ENCODE measurements at places on chromosomes 13 and 19.
A peak's percentile ranks its signal among the peaks of the same experiment; 100 is the strongest.

- no peak for DNase-seq
Measured at GRCh38 chr19:29858621-29859020, 46.8 kb downstream of the CCNE1 start.

DNA sequence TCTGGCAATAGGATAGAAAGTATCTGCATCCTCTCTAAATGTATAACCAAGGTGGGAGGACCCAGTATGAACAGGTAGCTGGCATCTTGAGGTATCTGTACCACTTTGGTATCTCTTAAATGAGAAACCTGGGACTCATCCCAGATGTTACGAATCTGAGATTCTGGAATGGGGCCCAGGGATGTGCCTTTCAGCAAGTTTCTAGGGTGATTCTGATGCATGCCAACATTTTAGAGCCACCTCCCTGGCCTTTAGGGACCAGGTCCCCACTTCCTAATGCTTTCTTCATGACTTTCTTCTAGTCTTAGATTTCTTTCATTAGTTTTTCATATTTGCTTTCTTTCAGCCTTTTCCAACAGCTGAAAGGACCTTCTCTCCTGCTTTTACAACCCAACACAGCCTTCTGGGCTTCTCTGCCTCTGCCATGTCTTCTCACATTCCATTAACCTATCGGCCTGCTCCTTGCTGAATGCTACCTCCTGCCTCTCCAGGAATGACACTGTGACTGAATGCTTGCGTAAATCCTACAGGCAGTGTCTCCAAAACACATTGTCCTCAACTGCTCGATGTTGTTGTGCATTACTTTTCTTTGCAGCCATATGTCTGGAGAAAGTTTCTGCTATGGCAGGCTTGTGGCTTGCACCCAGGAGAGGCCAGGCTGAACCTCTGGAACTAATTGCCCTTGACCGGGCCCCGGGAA, 284.0 kb downstream of the DNAJC15 start:
- DNase-seq: no peak

GRCh38 chr13:99572131-99572530, 70.9 kb downstream of the TM9SF2 start:
- DNase-seq: no peak

- DNase-seq: no peak
Measured at GRCh38 chr19:5128251-5128935, 159.5 kb downstream of the KDM4B start.

DNA sequence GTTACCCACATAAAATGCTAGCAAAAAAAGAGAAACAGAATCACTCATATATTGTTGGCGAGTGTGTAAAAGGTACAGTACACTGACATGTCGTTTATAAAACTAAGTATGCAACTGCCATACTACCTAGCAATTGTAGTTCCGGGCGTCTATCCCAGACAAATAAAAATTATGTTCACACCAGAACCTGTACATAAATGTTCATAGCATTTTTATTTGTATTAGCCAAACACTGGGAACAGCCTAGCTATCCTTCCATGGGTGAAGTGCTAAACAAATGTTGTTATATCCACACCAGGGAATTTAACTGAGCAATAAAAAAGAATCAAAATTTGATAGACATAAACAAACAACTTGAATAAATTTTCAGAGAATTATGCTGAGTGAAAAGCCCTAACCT, 28.9 kb upstream of the POSTN start:
- DNase-seq: no peak

DNA sequence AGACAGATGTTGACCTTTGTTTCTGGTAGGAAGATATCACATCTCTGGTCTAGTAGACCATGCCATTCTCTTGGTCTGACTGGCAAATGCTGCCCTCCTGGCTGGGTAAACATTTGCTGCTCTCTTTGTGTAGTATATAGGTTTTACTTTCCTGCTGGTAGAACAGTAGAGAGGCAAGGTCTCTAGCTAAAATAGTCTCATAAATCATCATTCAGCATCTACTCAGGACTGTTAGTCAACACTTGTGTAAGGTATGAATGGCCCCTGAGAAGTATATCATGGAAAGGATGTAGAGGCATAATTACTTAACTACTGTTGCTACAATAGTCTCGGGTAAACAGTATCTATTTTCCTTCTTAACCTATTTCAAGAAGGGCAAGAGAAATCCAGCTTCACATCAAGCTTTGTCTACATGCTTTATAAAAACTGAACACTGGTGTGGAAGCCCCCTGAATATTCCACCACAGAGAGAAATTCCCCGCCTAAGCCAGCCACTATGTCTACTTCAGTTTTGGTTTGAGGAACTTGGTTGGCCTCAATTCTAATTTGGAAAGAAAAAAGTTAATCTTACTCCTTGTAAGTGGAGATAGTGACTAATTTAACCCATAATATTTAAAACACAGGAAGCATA, 18.4 kb upstream of the MYCBP2 start:
- peak; percentile 38 for DNase-seq

DNA sequence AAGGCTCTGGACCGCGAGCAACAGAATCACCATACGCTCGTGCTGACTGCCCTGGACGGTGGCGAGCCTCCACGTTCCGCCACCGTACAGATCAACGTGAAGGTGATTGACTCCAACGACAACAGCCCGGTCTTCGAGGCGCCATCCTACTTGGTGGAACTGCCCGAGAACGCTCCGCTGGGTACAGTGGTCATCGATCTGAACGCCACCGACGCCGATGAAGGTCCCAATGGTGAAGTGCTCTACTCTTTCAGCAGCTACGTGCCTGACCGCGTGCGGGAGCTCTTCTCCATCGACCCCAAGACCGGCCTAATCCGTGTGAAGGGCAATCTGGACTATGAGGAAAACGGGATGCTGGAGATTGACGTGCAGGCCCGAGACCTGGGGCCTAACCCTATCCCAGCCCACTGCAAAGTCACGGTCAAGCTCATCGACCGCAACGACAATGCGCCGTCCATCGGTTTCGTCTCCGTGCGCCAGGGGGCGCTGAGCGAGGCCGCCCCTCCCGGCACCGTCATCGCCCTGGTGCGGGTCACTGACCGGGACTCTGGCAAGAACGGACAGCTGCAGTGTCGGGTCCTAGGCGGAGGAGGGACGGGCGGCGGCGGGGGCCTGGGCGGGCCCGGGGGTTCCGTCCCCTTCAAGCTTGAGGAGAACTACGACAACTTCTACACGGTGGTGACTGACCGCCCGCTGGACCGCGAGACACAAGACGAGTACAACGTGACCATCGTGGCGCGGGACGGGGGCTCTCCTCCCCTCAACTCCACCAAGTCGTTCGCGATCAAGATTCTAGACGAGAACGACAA, 1.8 kb downstream of the PCDH17 start:
- DNase-seq: no peak

DNA sequence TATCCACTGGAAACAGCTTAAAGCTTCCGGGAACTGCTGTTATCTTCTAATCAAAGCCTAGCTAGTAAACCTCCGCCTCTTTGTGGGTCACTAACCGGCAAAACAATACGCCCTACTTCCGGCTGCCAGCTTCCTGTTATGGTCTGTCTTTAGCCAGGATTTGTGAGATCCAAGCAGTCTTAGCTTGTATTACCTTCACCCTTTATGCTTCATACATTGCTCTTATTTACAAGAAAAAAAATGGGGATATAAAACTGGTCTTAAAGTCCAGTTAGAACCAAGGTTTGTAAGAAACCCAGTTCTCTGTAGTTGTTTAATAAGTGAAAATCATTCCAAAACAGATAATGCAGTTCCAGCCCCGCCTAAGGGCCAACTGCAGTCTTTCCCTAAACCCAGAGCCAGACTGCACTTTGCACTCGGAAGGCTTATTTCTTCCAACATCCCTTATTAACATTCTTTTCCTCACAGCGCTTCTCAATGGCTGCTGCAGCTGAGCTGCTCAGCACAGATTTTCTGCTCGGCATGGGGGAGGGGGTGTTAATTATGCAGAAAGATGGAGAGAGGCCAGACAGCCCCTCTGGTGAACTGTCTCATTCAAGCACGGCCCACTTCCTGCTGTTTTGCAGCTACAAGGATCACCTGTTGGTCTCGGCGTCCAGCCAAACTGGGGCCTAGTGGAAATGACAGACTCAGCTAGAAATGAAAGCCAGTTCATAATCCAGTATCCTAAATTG, 368.4 kb downstream of the KLF12 start:
- DNase-seq: peak; percentile 79

DNA sequence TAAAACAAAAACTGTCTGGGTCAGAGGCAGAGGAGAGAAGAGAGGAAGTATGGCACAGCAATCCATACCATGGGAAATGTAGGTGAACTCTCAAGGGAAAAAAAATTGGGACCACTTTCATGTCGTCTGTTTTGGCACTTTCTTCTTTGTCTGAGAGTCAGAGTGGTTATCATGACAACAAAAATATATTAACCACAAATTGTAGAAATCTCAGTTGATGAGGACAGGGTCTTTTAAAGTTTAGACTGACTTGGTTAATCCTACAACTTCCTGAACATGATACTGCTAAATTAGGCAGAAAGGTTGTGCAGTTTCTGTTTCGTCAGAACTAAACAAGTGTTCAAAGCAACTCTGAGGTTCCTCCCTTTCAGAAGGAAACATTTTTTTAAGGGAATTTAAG, 15.2 kb downstream of the KLF5 start:
- DNase-seq: no peak

DNA sequence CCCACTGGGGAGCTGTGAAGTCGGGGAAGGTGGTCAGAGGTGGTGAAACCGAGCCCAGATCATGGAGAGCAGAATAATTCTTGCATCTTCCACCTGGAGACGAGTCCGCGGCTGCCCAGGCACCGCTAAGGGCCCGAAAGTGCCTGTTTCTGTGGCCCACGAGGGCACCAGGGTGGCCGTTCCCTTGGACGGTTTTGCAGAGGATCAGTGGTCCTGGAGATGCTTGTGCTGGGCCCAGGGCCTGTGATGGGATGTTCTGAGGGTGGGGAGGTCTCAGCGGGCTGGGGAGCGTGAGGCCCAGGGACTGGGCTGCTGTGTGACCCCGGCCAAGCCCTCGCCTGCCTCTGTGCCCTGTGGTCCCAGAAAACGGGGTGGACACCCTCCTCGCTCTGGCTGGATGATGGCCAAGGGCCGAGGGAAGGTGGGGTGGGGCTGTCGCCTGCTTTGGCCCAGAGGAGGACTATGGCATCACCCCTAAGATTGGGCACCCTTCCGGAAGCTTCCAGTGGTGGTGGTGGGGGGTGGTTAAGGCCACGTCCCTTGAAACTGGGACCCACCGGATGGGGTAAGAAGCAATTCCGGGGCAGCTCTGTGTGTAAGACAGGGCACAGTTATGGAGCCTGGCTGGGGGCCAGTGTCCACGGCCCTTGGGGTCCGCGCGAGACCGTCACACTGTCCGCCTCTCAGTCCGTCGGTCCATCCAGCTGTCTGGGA, 51.3 kb upstream of the NFIC start:
- no peak for DNase-seq

DNA sequence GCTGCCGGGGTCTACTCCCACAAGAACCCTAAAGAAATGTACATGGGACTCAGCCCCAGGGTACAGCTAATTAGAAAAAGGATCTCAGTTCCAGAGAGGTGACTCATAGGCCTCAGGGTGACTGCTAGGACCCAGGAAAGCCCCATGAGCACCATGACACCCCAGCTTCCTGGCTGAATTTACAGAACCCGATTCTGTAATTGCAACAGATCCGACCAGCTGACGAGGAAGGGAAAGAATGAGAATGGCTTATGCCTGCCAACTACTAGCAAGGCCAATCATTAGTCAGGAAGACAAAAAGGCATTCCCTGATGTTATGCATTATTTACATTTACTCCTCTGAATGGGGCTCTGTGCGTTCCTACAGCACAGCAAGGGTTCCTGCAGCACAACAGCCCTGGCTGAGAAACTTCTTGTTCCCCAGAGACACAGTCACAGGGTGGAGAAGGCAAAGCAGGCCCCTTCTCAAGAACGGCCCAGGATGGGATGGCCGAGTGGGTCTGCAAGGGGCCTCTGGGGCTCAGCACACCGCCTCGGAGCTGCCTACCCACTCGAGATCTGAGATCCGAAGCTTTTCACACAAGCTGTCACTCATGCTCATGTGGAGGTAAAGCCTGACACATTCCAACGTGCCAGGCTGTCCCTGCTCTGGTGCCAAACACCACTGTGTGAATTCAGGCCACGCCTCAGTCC, 27.2 kb downstream of the PBX4 start:
- peak; percentile 77 for DNase-seq

GRCh38 chr19:4550018-4550417, 9.5 kb downstream of the SEMA6B start:
- DNase-seq: no peak
